ENCODE measurements at places on chromosomes 4 and X.

DNA sequence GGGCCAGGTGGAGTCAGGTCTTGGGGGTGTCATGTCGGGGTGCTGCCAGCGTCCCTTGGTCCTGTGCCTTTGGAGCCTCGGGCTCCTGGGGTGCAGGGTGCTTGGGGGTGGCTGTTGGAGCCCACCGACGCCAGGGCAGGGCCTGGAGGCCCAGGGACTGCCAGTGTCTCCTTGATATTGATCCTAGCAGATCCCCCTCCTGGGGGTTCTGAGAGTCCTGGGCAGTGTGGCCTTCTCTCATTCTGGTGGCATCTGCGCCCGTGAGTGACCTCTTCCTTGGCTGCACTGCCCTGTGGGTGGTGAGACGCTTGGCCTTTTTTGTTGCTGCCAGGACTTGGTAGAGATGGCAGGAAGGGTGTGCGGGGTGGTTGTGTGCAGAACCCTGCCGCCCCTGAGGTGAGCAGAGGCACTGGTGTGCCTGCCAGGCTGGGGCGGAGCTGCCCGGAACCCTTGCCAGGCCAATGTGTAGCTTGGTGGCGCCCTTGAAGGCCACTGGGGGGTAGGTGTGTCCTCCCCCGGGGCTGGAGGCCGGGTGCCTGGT, 7.0 kb downstream of the NAT8L start:
- no peak for DNase-seq

DNA sequence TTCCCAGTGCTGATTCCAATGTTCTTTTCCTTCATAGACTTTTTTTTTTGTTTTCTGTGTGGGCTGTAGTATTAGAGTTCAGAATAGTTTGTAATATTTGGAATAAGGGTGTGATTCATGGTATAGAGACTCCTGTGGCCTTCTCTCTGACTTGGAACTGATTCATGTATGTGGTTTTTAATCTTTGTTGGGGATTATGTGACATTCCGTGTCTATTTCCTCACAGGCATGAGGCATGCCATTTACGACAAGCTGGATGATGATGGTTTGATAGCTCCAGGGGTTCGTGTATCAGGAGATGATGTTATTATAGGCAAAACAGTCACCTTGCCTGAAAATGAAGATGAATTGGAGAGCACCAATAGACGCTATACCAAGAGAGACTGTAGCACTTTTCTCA, 44.4 kb downstream of the POLR2B start:
- no peak for DNase-seq

- no peak for DNase-seq
These were observed 29.3 kb upstream of the CFAP299 start for GRCh38 chr4:80306260-80306659.

DNA sequence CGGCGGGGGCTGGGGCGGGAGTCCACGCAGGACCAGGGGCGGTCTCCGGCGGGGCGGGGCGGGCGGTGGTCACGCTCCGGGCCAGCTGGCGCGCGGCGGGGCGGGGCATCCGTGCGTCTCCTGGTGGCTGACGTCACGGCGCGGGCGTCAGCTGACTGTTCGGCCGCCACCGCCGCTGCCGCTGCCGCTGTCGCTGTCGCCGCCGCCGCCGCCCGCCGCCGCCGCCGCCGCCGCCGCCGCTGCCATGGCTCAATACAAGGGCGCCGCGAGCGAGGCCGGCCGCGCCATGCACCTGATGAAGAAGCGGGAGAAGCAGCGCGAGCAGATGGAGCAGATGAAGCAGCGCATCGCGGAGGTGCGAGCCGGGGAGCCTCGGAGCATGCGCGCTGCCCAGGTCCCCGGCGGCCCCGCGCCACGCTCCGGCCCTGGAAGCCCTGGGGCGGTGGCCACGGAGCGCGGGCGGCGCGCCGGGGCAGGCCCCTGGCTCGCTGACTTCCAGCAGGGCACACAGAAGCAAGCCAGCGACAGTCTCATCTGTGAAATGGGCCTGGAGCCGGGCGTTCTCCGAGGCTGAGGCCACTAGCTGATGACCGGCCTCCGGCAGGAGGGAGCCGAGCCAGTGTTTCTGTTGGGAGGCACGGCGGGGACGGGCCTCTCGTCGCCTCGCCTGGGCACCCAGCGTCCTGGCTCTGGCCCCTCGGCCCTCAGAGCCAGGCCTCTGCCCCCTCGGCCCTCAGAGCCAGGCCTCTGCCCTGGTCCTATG, at the start of gene FAM50A:
FAM50A (plus strand) TSS at position 150 of the 763 bp plus-strand sequence; CDS start at position 245, 95 bp downstream.
- no peak for DNase-seq

DNA sequence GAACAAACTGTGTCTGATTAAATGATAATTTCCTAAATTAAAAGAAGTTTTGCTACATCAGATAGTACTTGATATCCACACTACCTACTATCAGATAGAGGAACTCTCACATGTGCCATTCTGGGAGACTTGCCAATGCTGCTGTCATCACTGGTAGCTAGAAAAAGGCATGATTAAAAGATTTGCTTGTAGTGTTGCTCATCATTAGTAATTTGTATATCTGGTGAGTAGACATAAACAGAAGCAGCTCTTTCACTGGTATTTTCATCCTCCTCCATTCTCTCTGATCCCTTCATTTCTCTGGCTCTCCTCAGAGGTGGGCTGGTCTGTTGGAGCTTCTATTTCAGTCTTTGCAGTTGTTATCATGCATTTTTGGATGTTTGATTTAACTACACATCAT, 56.0 kb downstream of the SPRY1 start:
- no peak for DNase-seq

- no peak for DNase-seq
These were observed 115.4 kb upstream of the ESX1 start for GRCh38 chrX:104370089-104370488.

- DNase-seq = no peak
These were observed 103.1 kb downstream of the NPNT start for GRCh38 chr4:105998171-105999063.

DNA sequence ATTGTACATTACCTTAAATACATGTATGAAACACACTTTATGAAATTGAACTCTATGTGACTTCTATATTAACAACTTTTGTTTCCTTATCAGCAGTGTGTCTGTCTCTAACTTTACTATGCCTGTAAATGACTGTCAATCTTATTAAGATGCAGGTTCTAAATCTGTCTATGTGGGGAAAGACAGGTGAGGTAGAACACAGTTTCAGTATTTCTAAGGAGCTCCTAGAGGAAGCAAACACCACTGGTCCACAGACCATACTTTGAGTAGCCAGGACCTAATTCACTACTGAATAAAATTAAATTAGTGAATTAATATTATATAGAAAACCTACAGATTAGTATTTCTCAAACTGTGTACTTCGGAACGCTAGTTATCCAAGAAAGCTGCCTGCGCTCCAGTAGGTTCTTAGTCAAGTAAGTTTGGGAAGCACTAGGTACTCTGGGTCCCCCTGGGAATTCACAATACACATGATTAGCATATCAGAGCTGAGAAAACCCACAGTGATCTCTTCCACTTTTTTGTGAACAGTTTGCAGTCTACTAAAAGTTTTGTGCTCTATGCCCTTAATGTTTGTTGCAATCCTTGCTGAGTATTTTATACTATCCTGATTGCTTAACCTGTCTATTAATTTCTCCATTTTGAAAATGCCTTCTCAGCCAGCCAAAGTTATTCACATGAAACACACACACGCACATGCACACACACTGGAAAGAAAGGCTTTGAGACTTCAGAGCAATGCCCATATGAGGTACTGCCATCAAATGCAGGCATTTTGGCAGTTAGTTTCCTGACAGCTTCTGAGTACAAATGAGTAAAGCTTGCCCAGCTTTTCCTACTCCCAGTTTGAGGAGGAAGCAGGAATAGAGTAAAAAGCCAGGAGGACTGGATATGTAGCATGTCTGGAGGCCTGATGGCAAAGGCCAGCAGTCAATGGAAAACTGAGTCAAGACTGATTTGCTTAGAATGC, 133.6 kb upstream of the CPEB2 start:
- DNase-seq = no peak

- DNase-seq = no peak
These were observed 357.4 kb downstream of the STIM2 start for GRCh38 chr4:27218013-27218412.

DNA sequence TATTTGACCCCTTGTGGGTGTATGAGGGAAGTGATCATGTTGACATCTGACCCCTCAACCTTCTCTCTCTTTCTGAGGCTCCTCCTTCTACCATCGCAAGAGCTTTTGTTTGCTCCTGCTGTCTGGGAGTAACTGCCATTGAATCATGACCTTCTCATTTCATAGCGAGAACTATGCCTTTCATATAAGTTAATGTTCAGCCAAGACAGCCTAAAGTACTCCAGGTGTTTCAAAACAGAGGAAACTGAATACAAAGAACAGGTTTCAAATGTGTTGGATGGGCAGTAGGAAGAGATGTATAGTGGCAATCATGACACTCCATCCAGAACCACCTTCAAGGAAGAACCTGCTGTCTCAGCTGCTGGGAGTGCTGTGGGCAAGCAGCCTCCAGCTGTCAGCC, 403.1 kb downstream of the MID1IP1 start:
- no peak for DNase-seq

DNA sequence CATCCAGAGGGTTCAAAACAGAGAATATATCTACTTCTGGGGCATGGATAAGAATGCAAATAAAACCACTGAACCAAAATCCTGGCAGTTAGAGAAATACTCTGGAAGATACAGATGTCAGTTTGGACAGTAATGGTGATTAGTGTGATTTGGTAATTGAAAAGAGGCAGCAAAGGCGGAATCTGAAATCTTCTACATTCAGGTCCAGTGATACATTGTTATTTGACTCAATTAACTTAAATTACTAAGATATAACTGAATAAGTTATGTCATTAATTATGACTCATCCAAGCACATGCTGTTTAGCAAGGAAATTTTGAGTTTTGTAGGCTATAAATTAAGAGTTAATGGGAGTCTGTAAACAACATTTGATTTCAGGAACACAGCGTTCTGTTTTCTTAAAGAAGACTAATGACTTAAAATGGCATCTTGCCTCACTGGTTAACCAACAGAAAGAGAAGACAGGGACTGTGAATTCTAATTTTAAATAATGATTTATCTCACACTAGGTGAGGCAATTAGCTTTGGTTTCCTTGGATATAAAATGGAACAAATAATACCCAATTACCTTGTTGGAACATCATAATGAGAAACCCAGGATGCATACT, 937.1 kb downstream of the PDHA2 start:
- DNase-seq = no peak

DNA sequence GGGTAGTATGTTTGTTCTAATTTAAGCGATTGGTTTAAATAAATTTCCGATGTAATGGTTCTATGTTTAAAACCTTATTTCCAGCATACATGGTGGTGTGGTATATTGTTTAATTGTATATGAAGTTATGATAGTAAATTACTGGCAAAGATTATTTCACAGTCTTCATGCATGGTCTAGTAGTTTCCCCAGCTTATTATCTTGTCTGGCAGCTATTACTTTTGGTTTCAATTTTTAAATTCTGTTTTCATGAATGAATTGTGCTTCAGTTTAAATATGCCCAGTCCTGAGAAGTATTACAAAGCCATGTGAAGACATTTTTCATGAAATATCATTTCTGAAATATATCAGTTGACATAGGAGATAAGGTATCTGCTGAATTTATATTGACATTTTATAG, 6.3 kb downstream of the ALG13 start:
- DNase-seq = no peak
